OCI-M1 (cell line): ENCODE measurements at places on chromosomes 1 and 21.
A peak's percentile ranks its signal among the peaks of the same experiment; 100 is the strongest.

- DNase-seq: no peak
Observed at GRCh38 chr1:111483166-111483565, 9.4 kb downstream of the C1orf162 start.

DNA sequence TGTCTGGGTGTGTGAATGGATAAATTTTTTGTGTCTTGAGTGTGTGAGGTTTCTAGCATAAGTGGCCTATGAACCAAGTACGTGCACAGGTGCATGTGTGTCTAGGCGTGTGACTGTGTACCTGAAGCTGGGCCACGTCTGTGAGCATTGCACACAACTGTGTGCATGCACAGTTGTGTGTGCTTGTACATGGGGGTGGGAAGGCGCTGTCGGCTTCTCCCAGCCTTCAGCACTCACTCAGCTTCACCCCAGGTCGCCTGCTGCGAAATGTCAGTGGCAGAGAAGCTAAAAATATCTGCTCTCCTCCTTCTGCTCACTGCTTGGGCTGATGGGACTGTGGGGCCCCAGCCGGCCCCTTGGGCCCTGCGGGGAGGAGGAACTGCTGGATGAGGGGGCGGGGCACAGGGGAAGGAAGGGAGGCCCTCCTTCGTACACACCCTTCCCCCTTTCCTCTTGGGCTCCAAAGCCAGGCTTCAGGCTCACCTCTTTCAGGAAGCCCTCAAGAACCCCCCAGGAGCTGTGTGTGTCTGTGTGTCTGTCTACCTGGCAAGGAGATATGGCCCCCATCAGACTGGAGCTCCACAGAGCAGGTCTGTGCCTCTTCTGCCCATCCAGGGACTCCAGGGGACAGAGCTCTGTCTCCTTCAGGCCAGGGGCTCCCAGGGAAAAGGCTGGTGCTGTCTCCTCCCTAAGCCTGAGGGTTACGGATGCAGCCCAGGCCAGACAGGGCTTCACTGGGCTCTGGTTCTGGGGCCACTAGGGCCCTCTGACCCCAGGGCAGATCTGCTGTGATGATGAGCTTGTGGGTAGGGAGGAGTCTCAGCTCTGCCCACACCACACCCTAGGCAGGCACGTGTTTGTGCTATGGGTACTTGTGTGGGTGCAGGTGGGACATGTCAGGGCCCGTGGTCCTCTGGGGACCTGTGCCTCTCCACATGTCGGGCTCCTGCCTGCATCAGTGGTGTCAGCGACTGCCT is 35.6 kb upstream of the WASF2 start:
- DNase-seq: peak; percentile 92

DNA sequence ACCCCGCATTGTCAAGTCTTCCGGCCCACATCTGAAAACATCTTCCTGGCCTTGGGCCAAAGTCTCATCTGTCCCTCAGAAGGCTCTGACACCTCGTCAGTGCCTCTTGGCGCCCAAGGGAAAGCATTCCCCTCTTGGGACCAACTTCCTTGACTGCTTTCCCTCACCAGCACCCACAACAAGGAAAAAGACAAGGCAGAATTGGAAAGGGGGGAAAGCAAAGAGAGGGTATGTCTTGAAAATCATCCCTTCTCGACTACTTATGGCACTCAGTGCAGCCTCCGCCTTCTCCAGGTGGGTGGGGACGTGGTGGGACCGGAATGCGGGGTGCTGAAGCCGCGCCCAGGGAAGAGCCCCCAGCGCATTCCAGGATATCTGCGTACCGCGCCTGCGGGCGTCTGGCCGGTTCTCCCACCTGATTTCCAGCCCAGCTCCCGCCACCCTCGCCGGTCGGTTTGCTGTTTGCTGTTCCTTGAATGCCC is 554 bp upstream of the SLC39A1 start:
- DNase-seq: no peak

DNA sequence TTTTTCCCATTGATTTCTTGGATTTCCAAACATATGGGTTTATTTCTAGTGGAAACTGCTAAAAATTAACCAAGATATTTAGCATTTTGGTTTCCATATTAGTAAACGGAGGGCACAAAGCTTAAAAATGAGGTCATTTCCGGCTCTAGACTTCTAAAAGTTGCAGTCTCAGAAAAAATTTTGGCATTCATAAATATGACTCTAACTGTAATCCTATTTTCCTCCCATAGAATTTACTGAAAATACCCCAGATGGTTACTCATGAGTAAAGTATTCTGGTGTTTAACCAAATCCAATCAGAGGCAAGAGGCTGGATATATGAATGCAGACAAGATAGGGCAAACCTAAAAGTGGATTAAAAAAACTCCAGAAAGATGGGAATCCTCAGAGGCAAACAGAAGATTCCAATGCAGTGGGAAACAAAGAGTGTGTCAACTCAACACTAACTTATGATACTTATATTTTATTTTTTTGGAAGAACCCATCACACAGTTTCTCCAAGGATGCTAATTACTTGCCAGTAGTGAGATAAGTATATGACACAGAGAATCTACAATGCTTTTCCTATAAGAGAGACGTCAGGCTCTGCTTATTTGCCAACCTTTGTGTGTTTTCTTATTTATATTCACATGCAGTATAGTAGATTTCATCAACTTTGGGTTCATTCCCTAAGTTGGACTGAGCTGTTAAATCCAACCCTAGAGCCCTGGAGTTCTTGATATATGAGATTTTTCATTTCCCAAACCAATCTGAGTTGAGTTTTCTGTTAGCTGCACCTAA is 90.1 kb upstream of the BCL10 start:
- no peak for DNase-seq

DNA sequence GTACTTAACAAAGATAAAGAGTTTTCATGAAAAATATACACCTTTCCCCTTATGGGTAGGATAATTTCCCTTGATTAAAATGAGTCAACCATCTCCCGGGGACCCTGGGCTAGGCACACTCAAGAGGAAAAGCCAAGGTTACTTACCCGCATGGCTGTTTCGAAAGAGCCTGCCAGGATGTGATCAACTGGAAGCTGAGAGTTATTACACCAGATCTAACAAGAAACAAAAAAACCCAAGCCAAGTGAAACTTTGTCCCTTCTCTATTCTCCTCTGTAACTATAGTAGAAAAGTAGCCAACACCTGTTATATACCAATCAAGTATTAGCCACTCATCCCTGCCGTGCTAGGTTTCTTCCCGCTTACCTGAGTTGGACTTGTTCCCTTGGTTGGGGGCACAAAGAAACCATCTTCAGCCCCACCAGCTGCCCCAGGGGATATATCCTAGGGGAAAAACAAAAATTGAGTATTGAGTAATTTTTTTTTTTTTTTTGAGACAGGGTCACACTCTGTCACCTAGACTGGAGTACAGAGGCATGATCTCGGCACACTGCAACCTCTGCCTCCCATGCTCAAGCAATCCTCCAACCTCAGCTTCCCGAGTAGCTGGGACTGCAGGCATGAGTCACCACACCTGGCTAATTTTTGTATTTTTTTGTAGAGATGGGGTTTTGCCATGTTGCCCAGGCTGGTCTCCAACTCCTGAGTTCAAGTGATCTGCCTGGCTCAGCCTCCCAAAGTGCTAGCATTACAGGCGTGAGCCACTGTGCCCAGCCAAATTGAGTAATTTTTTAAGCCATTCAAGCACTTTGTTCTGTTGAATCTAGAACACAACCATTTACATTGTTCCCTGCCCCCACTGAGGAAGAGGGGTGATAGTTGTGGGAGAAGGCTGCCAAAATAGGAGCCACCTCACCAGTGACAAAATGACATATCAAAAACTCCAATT is 8.4 kb upstream of the PEX19 start:
- DNase-seq: no peak

DNA sequence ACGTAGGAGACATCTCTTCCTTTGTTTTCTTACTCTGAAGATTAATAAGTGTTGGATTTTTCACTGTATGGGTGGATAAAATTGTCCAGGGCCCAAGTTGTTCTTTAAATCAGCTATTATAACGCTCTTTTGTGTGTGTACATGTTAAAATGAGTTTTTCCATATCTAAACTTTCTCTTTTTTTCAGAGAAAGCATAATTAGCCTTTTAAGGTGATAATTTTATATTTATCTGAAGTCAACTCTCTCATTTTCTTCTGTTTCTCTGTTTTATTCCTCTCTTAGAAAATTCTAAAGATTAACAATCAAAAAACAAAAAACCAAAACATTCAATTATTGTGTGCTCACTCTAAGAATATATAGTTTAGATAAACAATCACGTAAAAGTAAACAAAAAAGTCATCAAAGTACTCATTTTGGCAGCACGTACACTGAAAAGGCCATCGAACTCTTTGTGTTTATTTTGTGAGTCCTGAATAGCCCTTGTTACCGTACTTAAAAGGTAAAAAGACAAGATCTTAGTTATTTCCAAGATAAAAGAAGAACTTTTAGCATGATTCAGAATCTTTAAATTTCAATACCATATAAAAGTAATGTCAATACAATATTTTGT is 7.2 kb upstream of the CDC73 start:
- DNase-seq: no peak

- DNase-seq: no peak
Observed at GRCh38 chr1:219988818-219989217, 57.5 kb downstream of the EPRS1 start.

DNA sequence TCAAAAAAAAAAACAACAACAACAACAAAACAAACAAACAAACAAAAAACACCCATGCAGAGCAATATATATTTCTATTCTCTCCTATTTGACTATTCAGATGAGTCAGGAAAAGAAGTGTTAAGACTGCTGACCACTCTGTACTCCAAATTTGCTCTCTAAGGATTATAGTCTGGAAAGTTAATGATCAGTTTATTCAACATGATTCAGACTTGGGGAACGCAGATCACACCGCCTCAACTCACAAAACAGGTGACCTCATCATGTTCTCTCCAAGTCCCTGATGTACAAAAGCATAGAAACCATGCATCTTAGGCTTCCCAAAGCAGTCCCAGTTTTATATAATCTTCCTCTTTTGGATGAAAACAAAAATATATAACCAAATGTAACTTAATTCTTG is 51.9 kb upstream of the PRRC2C start:
- no peak for DNase-seq
